Effector memory CD8-positive, alpha-beta T cell (primary cell): ENCODE measurements at places on chromosomes 6 and 20.

- peak; percentile 20 for DNase-seq
Measured at GRCh38 chr20:32482442-32483261, 102.5 kb downstream of the NOL4L start.

GRCh38 chr6:166608774-166609173 is 18.3 kb downstream of the RPS6KA2 start:
- DNase-seq: no peak

DNA sequence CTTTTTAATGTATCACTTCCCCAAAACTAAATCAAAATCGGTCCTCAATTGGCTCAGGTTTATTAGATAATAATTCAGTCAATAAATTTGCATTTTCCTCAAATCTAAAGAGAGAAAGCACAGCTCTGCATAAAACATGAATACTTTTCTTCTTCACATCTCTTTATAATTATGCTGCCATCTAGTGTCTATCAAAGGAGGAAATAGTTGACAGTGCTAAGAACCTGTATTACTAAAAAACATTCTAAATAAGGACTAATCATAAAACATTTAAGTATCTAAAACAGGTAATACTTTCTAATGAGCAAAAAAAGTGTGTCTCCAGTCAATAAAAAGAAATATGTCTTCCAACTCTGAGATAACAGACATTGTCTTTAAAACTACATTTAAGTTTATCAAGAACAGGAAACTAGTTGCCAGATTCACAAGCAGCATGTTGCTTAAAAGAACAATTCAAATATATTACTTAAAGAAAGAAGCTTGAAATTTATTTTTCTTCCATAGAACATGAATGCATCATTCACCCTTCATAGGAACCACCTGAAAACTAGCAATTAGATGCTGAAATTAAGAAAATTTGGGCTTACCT is 56.5 kb upstream of the DST start:
- no peak for DNase-seq

DNA sequence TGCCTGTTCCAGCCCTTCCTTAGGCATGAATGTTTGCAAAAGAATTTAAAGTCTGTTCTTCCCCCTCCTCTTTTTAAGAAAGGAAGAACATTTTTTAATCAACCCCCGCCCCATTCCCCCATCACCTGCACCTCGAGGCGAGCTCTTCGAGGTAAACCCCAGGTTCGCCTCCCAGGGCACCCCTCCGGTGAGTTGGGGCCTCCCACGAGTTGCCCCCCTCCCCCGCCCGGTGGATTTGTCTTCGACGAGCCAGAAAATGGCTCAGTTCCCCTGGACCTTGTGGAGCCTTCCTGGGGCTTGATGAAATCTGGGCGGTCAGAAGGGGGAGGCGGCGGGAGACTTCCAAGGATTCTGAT is 256 bp upstream of the OVOL2 start:
- no peak for DNase-seq

DNA sequence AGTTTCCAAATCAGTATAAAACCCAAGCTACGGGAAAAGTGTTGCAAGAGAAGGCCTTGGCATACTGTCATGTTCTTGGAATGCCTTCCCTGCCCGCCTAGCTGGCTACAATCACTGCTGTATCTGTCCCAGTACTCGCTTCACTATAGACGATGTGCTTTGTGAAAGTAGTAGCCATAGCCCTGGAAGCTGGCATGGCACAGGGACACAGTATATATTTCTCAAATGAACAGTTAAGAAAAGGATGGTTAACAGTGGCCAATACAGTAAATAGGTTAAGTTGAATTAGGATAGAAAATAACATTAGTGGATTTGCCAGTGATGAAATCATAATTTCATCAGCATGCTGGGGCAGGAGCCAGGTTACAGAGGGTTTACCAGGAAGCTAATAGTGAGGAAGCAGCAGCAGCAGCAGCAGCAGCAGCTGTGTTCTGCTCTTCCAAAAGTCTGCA is 499.3 kb downstream of the CDKAL1 start:
- DNase-seq: no peak

DNA sequence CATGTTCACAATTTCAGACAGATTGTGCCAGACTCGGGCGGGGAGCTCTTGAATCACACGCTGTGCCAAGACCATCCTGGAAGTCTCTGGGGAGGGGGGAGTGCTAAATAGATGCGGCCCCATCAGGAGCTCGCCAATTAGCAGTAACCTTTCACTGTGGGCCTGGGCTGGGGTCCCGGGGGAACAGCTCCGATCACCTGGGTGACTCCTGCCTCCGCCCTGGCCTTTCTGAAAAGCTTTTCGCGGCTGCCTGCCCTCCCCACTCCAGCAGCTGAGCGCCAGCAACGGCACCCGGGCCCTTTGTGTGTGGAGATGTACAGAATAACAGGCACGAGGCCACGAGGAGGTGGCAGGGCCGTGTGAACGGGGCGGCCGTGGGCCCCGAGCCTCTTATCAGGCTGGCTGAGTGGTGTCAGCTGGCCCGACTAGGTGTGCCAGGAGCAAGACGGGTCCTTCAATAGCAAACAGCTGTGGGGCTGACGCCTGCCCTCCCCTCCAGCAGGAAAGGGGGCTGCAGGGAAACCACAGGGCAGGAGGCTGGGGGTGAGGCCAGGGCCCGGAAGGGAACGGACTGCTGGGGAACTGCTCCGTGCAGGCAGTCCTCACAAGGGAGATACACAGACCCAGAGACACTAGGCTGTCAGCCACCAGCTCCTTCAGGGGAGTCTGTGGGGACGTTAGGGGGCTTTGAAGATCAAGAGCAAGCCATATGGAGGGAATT is 56.8 kb downstream of the NOL4L start:
- DNase-seq: no peak

DNA sequence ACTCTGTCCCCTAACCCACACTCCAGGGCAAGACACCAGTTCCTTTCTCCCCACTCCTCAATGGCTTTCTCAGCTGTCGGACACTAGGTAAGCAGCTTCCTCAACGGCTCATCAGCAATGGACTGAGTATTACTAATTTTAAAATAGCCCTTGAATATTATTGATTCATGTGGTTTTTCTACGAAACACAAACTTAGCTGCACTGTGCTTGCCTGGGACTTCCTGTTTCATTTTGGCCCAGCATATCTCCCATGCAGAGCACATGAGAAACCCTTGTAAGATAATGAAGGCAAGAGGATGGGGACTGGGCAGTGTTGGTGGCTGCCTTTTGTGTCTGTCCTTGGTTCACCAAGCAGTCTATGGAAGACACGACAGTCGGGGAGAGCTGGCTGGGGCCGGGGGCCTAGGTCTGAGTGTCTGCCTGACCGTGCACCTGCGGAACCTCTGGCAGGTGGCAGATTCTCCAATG is 48.9 kb downstream of the RNASET2 start:
- DNase-seq: no peak

DNA sequence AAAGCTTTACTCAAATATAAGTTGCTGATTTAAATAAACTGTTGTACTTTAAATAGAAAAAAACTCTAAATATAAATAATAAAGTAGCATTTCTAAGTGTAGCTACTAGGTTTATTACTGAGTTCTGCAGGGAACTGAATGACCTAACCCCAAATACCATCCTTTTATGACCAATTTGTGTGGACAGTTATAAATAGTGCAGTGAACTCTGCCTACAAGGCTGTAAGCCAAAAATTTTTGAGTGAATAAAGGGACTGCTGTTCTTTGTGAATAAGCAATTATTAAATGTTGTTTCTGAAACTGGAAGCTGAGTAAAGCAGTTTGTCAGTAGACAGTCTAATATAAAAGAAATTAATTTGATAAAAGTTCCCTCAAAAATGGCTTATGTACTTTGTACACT is 90.8 kb upstream of the ELOVL5 start:
- no peak for DNase-seq

DNA sequence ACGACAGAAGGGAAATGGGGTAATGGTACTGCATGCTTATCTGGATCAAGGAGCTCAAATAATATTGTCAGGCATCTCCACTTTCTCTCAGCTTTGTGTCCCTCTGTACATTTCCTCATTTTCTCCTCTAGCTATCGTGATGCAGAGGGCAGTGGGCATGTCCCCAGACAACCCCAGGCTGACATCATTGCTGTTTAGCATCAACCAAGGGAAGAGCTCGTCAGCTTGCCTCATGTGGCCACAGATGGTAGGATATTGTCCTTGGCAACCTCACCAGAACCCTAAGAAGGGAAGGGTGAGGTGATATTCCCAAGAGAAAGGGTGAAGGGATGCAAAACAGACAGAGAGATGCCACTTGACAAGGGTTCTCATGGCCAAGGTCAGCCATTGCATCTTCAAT is 58.3 kb downstream of the MAFB start:
- no peak for DNase-seq
